ENCODE measurements at places on chromosomes 4 and X.
A peak's percentile ranks its signal among the peaks of the same experiment; 100 is the strongest.

- DNase-seq: no peak
Observed at GRCh38 chr4:78057135-78057599, at the start of gene FRAS1. Gene FRAS1, plus strand, starts transcription at chr4:78057323. Its CDS starts 687 bp downstream, at chr4:78058010.

DNA sequence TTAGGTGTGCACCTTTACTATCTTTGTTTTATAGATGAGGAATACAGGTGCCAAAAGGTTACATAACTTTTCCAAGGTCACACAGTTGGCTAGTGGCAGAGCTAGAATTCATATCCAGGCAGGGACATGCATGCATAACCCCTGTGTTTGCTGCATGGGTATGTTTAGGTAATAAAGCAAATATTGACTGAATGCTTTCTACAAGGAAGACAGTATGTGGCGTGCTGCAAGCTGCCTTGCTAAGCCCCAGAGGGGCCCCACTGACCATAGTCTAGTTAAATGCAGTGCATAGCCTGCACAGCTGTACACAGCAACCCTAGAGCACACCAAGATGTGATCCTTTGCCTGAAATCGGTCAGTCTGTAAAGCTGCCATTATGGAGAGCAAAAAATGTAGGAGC lies 320.5 kb upstream of the IGFBP7 start:
- no peak for DNase-seq

DNA sequence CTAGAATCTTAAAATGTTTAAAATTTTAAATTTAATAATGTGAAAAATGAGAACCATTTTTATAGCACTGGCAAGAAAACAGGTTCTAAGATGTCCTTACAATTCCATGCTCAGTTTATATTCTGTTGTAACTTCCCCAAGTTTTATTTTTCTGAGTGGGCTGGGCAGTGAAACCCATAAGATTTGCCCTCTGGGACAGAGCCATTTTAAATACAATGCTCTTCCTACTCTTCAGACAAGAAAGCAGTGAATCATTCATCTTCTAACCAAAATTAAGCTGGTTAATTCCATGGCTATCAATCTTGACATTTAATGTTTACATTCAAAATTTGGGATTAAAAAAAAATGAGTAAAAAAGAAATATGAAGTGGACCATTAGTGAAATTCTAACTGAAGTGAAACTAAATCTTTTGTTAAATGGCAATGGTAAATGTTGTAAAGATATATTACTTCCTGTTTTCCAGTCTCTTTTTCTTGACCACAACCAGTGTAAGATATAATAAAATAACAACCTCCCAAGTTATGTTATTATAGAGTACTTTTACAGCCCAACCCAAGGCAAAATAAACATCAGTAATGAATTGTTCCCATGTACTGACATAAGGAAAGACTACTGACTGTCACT lies 37.2 kb upstream of the PTPN13 start:
- DNase-seq: no peak

DNA sequence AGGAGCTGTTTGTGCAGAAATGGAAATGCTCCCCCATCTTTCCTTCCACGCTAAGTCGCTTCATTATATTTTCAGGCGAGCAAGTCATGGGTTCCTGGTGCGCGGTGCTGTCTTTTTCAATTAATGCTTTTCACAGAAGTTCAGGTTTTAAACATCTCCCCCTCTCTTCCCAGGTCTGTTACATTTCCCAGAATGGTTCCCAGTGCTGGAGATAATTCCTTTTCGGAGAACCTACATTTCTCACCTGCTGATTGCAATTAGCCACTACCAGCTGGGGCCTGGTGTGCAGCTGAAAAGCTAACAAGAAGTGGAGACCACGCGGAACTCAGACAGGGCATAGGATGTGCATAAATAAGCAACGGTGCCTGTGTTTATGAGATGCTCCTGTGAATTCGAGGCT lies 217.8 kb downstream of the MID1IP1 start:
- DNase-seq: no peak

- DNase-seq: no peak
Observed at GRCh38 chr4:124279741-124280140, 432.8 kb downstream of the ANKRD50 start.

GRCh38 chr4:17722356-17722700 lies 59.1 kb downstream of the FAM184B start:
- DNase-seq: no peak

GRCh38 chrX:154417157-154417556 lies 5.8 kb downstream of the TAFAZZIN start:
- DNase-seq: no peak

- no peak for DNase-seq
Observed at GRCh38 chrX:24464498-24464835, 619 bp upstream of the PDK3 start.

- DNase-seq: no peak
Observed at GRCh38 chr4:26050212-26050643, 136.2 kb downstream of the SMIM20 start.

GRCh38 chr4:153440475-153440874 lies 25.7 kb upstream of the TMEM131L start:
- DNase-seq: no peak

GRCh38 chr4:65302145-65302544 lies 368.1 kb downstream of the EPHA5 start:
- no peak for DNase-seq

DNA sequence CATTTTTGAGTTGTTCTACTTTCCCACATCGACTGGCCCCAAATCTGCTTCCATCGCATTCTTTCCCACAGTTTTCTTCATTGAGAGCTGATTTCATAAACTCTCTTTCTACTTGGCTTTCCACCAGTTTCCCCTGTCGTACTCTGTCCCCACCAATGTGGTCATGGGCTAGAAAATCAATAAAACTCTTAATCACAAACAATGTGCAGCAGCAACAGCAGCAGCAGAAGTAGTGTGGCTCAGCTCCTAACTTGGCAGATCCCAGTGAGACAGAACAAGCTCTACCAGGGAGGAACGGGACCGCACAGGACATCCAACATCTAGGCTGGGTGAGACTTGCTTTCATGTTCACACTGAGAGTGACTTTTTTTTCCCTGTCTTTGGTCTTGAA lies 3.1 kb upstream of the SETD7 start:
- no peak for DNase-seq

DNA sequence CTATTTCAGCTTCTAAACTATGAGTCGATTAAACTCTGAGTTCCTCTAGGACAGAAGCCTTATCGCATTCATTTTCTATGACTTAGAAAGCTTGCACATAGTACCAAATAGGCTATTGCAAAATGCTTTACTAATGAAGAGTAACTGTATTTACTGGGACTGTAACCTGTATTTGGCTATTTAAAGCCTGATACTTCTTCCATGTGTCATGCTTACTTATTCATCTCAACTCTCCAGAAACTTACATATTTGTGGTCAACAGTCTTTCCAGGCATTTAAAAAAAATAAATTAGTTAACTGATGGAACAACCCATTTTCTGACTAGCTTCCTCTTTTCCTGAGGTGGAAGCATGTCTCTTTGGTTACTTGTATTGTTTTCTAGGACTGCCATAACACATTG lies 467.9 kb downstream of the PCDH11X start:
- DNase-seq: no peak

- DNase-seq: no peak
Observed at GRCh38 chr4:76235915-76236314, 15.6 kb upstream of the FAM47E start.

- DNase-seq: no peak
Observed at GRCh38 chr4:157514711-157515110, 294.2 kb downstream of the GRIA2 start.

DNA sequence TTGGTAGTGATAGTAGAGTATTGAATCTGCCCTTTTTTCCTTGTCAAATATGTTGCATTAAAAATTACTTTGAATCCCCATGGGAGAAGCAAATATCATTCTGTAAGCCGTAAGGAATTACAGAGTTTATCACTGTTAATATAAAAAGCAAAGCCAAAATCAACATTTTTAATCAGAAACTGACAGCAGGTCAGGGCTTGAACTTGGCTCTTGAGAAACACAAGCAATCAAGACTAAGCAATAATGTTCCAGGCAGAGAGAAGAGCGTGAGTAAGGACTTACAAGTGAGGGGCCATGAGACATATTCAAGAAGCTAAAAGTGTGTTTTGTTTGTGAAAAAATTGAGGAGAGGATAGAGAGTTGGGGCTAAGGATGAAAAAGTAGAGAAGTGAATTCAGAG lies 68.2 kb downstream of the ARHGAP6 start:
- no peak for DNase-seq

DNA sequence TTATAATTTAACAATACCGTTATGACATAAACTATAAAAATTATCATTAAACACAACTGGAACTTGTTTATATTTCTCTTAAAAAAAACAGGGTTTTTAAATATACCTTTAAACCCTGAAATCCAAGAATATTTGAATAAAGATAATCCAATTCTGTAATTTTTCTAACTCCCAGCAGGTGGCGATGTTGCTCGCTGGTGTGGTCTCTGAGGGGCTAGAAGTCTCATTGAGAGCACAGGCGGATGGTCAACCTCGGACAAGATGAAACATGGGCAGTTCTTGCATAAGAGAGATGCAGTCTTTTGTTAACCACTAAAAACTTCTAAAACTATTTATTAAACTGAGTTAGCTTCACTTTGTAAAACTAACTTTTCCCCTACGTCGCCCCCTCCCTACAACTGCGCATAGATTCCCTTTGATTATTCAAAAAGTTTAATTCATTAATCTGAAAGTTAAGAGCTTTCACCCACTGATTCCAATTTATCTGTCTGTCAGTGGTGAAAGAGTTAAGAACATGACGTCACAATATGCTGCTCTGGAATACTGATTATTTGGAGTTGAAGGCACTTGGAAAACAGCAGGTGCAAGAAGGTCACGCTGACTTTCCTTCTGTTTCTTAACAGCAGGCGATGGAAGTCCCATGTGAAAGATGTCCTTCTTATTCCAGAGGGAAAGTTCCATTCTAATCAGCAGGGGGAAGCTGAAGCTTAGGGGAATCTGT lies 29.5 kb downstream of the DMP1 start:
- DNase-seq: no peak

DNA sequence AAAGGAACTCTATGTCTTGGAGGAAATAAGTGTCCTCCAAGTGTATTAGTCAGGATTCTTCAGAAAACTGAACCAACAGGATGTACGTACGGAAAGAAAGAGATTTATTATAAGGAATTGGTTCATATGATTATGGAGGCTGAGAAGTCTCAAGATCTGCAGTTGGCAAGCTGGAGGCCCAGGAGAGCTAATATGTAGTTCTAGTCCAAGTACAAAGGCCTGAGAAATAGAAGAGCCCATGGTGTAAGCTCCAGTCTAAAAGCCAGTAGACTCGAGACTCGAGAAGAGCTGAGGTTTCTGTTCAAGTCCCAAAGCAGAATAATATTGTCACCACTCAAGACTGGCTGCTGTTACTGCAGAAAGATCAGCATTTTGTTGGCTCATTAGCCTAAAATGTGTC lies 65.3 kb upstream of the EFNB1 start:
- DNase-seq: no peak

GRCh38 chrX:153433781-153434285 lies 12.0 kb downstream of the TREX2 start:
- no peak for DNase-seq

DNA sequence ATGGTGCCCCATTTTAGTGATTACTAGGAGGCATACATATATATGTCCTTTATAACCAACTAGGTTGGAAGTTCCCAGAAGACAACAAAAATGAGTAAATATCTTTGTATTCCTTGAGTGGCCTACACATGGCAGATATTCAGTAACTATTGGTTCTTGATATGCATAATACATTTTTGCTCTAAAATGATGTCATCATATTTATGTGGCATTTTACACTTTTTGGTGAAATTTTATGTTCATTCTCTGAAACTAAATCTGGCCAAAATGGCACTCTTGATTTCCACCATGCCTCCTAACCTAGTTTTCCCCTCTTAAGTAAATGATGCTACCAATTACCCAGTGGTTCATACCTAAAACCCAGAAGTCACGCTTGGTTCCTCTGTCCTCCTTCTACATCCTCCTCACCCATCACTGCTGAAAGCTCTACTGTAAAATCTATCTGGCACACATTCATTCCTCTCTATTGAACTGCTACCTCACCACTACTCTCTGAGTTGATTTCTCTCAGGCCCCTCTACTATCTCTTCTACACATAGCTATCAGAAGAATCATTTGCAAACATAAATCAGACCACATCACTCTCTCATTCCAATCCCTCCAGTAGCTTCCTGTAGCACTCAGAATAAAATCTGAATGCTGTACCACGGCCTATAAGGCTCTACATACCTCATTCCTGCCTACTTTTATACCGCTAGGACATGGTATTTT lies 13.4 kb downstream of the SLC10A7 start:
- no peak for DNase-seq

GRCh38 chr4:110653321-110654253 lies 30.7 kb upstream of the PITX2 start:
- DNase-seq: no peak

- DNase-seq: no peak
Observed at GRCh38 chrX:17409566-17410290, 34.7 kb downstream of the NHS start.

DNA sequence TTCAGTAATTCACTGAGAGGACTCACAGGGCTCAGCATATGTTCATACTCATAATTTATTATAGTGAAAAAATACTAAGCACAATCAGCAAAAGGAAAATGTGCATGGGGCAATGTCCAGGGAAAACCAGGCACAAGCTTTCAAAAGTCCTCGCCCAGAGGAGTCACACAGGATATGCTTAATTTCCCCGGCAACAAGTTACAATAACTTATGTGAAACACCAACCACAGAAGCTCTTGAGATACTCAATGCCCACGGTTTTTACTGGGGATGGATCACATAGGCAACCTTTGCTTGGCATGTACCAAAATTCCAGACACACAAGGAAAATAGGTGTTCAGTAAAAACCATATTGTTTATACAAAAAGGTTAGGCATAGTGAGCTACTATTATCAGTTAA lies 38.5 kb upstream of the STPG2 start:
- no peak for DNase-seq

DNA sequence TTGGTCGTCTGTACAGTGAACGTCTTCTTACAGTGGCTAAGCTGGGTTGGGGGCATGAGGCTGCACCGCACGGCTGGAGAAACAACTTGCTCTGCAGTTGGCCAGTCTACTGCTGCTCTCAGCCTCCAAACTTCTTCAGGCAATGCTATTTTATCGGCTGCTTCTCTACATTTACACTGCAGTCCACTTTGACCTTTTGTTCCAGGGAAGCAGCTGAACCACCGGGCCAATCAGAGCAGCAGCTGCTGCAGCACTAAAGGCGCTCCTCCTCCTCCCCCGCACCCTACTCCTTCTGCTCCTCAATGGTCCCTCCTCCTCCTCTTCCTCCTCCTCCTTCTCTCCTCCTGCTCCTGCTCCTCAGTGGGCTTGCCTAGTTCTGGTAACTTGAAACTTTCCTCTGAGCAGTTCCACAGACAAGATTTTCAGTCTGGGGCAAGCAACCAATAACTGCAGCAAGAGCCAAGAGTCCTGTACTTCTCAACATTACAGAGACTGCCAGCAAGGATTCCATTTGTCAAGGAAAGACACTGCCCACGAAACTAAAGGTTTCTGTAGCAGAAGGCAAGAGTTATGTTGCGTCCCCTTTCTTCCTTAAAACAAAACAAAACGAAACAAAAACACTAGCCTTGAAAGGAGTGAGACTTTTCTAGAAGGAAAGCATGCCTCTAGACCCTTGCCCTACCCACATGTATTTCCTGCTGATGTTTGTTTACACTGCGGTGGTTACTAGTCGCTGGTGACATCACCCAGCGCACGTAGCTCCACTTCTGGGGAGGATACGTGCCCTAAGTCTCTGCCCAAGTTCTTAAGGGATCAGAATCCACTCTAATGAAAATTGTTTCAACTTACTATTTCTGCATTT lies 125.7 kb upstream of the NAP1L5 start:
- peak; percentile 16 for DNase-seq
